ENCODE measurements at places on chromosomes 1 and 21.

- no peak for DNase-seq
Observed at GRCh38 chr1:60262701-60263100, 189.1 kb upstream of the C1orf87 start.

GRCh38 chr1:184792450-184792969 lies 37.9 kb upstream of the EDEM3 start:
- DNase-seq, result no peak

GRCh38 chr1:25066256-25066655 lies 136.2 kb upstream of the RUNX3 start:
- DNase-seq, result no peak

GRCh38 chr1:229856009-229856650 lies 210.9 kb upstream of the GALNT2 start:
- no peak for DNase-seq

DNA sequence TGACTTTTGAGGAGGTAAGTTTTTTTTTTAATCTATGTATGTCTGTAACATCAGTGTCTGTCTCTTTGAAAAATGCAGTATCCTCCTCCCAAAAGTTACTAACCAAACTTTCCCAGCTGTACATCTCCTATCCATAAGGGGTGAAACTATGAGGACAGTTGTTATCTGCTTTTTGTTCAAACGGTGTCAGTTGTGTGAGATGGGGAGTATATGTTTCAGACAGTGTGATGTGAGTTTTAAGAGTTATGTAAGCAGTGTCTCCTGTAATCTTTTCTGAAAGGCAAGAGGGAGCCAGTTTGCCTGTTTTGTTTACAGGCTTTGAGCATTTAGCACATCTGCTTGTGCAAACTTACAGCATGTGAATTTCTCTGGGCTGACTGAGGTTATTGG lies 34.8 kb upstream of the CACYBP start:
- no peak for DNase-seq

- no peak for DNase-seq
Observed at GRCh38 chr21:44424608-44425306, 30.6 kb upstream of the LRRC3 start.

- no peak for DNase-seq
Observed at GRCh38 chr1:26155370-26156284, 3.3 kb upstream of the FAM110D start.

GRCh38 chr1:150178548-150178947 lies 28.8 kb downstream of the PLEKHO1 start:
- DNase-seq, result no peak

All from activated naive CD4-positive, alpha-beta T cell treated with Interleukin-2 at 50 U/mL for 16 hours (primary cell).